ENCODE measurements at places on chromosomes 2 and 18.

- no peak for DNase-seq
Observed at GRCh38 chr2:42800461-42800962, 8.1 kb upstream of the HAAO start.

- no peak for DNase-seq
Observed at GRCh38 chr2:216057688-216058193, 23.9 kb downstream of the PECR start.

DNA sequence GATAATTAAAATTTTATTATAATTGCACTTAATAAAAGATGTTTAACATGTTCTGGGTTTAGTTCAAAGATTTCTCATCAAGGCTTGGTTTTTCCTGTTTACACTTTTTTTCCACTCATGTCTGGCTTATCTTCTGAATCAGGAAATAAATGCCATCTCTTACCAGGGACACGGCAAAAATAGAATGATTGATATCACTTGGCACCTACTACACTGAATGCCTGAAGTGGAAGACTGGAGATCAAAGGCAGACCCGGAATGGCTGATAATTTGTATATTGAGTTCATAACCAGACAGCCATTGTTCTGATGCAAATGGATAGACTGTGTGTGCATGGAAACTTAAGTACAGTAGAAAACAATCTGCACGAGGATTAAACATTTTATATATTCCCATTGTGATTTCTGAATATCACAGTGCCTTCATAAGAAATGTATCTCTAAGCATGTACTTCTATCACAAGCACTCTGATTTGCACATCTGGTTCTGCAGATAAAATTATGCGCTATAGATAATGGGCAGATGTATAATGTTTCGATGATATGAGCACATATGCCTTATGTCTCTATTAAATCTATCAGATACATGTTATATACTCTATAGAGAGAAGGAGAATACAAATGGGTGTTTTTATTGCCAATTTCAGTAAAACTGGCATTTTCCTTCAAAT is 304.8 kb downstream of the RND3 start:
- no peak for DNase-seq

GRCh38 chr2:75133621-75134570 is 65.4 kb downstream of the TACR1 start:
- no peak for DNase-seq

GRCh38 chr2:23624378-23624777 is 239.4 kb downstream of the KLHL29 start:
- DNase-seq, result no peak

DNA sequence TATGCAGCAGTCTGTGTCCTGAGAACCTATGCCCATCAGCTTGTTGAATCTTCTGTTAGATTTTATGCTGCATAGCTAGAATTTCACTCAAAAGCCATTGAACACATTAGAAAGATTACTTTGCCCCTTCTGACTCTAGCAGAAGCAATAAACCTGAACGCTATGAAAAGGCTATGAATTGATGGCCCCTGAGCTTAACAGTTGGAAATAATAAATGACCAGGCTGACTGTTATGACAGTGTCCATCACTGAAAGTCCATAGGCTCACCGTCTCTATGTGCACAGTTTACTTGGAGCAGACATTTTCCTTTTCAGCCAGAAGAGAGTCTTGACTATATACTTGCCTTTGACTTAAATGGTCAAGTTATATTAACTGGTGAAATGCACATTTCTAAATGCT is 1618.8 kb upstream of the ACVR2A start:
- DNase-seq, result no peak

GRCh38 chr2:3254442-3254941 is 123.1 kb downstream of the EIPR1 start:
- DNase-seq, result no peak

DNA sequence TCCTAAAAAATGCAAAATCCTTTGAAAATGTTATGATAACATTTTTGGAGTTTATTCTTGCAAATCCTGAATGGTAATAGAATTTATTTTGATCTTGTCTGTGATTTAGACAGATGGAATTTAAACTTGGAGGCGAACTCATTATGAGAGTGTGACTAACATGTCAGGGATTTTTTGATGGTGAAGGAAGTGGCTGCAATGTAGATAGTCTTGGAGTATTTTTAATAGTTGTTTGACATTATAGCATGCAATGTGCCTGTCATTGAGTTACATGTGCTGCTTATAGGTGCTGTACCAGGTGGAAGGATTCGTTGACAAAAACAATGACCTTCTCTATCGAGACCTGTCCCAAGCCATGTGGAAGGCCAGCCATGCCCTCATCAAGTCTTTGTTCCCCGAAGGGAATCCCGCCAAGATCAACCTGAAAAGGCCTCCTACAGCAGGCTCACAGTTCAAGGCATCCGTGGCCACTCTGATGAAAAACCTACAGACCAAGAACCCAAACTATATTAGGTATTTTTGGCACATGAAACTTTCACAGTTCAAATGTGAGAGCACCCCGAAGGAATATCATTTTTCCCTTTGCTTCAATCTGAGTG is 141.8 kb downstream of the MYO1B start:
- no peak for DNase-seq

GRCh38 chr2:218259099-218259961 is 1.5 kb upstream of the GPBAR1 start:
- no peak for DNase-seq

DNA sequence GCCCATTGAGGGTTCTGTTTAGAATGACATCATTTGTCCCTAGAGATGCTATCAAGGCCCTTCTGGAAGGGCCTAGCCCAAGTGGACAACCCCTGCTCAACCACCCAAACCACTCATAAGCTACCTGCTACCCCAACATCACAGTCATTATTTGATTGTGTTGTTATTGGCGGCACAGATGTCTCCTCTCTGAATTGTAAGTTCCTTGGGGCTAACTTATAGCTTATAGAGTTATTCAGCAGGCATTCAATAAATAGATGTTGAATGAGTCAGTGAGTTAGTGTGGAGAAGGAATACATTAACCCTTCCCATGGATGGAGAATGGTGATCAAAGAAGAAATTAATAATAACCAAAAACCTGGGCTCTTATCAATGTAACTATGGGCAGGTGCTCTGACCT is 80.0 kb downstream of the ACAA2 start:
- no peak for DNase-seq

- no peak for DNase-seq
Observed at GRCh38 chr2:188966079-188966571, 8.0 kb upstream of the COL3A1 start.

DNA sequence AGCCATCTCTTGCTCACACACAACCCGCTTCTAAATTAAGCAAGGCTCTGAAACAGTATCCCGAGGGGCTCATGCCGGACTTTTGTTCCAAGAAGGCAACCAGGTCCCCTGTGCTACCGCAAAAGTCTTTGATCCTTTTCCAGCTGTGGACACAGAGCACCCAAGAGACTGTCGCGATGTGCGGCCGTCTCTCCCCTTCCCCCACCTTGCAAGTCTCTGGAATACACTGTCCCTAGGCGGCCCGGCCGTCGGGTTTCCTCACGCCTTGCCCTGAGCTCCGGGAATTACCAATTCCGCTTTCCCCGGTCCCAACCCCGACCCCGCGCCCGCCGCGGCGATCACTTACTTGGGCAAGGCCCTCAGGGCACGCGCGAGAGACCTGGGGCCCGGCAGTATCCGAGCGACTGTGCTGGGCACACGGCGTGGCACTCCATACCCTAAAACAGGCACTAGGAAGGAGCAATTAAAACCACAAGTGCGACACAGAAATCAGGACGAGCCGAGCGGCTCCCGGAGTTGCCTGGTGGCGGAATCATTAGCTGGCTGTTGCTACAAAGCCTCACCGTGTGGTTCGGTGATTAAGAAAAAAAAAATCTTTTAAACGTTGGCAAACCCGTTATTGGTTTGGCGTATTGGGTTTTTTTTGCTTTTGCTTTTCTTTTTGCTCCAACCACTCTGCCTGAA is 2.2 kb upstream of the DLX1 start:
- no peak for DNase-seq

GRCh38 chr2:174748948-174749347 is 15.3 kb downstream of the CHRNA1 start:
- DNase-seq, result peak; percentile 78

GRCh38 chr2:66851449-66851872 is 416.5 kb downstream of the MEIS1 start:
- DNase-seq, result no peak

GRCh38 chr18:60448487-60449267 is 76.1 kb upstream of the MC4R start:
- no peak for DNase-seq

- peak; percentile 83 for DNase-seq
Observed at GRCh38 chr2:166375736-166376487, at the start of gene SCN9A. TSS of gene SCN9A (minus strand) at chr2:166375944. CDS start at chr2:166311756, 64,188 bp downstream.

DNA sequence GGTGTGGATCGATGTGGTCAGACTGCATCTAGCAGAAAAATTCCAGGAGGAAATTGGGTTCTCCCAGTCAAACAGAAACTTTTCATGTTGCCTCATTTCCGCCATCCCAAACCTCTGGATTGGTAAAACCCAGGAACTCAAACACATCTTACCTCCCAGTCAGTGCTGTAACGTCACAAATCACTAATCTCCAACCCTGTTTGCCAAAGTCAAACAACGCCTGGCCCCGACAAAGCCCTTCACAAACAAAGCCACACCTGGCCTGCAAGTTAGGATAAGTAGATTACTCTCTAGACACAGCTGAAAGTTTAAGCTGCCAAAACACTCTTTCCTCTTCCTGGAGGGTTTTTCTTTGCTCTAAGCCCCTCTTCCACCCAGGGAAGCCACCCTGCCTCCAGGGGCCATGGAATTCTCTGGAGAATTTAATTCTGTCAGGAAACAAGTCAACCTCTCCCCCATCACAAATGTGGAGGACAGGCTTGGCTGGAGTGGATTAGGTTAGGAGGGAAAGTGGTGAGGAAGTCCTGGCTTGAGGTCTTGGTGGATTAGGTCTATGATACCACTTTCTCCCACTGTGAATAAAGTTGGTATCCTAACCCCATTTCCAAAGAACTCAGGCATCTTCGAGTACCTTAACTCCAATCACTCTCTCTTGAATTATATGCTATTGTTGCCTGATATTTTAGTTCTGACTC is 86.7 kb downstream of the LYPD6B start:
- DNase-seq, result no peak

GRCh38 chr2:38830526-38831159 is 45.1 kb downstream of the DHX57 start:
- no peak for DNase-seq

- DNase-seq, result no peak
Observed at GRCh38 chr2:199160081-199160480, 297.7 kb downstream of the SATB2 start.

All from type B pancreatic cell (in vitro differentiated cells).